ENCODE measurements at places on chromosomes 1 and 21.

DNA sequence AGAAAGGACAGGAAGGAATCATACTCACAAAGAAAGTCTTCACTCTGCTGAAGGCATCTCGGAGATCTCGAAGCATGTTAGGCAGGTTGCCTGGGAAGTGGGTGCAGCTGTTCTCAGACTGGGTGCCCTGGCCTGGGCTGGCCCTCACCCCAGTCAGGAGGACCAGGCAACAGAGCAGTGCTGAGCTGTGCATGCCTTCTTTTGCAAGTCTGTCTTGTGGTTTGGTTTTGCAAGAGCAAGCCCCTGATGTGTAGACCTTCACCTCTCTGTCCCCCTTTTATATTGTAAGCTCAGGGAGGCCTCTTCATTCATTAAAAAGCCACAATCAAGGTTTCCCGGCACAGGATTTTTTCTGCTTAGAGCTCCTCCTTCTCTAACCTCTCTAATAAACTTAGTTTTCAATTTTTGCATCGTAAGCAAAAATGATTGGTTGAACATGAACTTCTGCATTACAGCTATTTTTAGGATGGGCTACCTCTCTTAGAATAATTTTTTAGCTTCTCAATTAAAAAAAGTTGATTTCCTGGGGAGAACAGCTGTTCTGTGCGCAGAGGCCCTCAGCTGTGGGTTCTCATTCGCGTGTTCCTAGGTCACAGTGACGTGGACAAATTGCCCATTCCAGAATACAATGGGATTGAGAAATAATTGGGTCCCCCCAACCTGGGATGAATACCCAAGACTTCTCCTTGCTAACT lies at the start of gene IL10:
Gene IL10 (minus strand): TSS at position 252 of the 695 bp plus-strand sequence. CDS start 59 bp downstream, at position 193.
- DNase-seq = no peak

DNA sequence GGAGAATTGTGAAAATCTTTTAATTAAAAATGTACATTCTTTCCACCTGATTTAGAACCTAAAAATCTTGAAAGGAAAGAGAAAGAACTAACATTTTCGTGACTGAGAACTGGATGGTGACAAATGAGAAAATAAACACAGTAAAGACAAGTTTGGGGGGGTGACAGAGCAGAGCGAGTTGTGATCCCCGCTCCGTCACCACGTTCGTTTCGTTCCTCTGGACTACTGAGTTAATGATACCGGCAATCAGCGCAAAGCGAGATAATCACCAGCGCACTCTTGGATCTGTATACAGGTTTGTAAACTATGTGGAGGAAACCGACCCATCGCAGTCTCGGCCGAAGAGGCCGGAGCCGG lies 31.2 kb upstream of the CFAP126 start:
- no peak for DNase-seq

DNA sequence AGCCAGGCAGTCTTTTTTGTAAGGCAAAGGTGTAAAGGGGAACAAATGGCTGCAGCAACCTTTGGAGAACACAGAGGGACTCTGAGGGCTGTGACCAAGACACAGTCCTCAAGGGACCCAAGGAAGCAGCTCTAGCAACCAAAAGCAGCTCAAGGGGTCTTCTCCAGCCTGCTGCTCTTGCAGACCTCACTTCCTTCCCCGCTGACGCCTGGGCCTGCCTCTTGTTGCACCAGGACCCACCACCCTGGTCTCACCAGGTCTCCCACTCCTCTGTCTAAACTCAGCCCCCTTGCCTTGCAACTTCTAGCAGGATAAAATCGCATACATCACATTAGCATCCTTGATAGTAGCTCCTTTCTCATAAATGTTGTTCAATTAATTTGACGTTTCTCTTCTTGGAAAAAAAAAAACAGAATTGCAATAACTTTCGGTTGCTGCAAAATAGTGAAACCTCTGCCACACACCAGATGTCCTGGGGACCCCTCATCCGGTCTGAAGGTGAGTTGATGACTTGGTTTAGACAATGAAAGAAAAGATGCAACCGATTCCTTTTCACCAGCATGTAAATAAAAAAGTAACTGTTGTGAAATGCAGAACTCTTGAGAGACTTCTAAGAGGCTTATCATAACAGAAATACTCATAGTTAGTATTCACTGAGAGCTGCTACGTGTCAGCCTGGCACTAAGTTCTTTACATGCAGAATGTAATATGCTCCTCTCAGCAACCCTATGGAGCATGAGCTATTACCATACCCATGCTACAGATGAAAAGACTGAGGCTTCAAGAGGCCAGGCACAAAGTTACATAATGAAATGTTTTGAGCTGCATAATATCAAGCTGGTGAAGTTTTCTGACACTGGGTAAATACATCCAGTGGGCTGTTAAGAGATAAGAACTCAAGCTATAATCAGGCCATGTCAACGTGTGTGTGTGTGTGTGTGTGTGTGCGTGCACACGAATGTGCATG lies 58.5 kb downstream of the UMODL1 start:
- DNase-seq = no peak

DNA sequence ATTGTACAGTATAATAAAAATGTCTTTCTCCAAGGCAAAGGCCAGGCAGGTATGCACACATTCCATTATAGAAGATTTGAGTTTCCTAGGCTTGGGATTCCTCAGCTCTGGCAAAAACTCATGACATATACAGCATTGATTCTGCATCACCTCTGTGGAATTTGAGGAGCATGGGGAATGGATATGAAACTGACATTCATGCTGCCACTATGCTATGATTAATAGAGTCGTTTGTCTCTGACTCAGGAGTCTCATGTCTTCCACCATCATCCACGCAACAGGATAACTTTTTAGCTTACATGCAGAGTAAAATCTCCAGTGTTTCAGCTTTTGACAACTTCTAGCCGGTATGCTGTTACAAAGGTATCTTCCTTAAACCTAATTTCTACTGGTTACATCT lies 49.8 kb upstream of the ADORA3 start:
- DNase-seq = peak; percentile 54

DNA sequence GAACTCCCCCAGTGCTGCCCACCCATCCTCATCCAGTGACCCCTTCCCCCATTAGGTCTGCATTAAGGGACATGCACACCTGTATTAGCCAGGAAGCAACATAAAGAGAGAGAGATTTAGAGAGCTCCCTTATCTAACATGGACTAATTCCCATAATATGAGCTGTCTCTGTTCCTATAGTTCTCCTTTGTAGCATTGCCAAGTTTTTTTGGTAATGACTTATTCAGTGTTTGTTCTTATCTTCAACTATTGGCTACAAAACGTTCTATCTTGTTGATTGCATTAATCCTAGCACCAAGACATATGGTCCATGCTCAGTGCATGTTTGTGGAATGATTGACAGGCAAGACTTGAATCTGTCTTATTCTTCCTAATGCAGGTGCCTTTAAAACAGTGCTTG lies 264.0 kb downstream of the ADGRL2 start:
- no peak for DNase-seq

DNA sequence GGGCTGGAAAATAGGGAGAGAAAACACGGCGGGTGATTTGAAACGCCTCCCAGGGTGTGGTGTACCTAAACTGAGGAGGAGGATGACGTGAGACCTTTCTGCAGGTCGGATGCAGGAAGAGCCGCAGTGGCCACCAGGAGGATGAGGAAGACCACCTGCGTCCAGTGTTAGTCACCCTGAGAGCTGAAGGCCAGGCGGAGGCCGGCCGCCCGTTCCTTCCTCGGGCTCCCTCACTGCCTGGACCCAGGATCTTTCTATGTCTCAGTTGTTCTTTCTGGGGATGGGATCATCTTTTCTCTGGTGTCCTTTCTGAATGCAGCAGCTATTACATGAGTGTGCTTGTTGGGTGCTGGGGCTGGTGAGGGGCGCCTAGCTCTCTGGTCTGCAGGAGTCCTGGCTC lies 74.7 kb upstream of the COL6A1 start:
- DNase-seq = no peak

All from foreskin melanocyte (primary cell).